ENCODE measurements at places on chromosomes 7 and 10.

DNA sequence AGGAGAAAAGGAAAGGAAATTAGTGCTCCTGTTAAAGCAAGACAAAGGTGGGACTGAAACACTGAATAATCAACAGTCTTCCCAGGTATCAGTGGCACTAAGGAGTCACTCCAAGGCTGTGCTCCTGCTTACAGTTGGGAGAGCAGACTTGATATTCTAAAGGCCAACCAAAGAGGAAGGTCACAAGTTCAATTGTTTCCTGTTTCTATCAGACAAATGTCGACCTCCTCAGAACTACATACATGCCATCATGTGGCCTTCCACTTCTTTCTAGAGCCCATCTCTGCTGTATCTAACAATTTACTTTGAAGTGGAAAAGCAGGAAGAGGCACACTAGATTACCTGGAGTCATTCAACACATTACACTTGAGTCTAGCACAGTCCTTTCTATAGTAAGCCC, 3.4 kb downstream of the ZNF239 start:
- no peak for DNase-seq

DNA sequence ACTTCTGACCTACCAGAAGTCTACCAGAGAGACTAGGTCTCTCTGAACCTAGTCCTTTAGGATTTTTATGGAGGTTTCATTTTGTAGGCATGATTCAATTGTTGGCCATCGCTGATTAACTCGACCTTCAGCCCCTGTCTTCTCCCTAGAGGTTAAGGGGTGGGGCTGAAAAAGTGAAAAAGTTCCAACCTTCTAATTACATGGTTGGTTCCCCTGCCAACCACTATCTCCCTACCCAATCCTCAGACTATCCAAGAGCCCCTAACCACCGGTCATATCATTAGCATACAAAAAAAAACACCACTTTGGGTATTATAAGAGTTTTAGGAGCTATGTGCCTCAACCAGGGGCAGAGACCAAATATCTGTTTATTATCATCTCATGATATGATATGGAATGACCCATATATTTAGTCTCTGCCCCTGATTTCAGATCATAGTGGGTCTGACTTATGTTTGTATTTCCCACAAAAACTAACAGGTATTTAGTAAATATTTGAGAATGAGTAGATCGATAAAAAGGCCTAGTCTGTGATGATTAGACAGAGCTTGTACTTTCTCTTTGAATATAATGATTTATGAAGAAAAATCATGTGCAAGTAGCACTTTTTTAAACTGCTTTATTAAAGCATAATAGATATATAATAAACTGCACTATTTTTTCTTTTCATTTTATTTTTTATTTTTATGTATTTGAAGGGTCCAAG, 35.8 kb downstream of the DNAJC9 start:
- DNase-seq, result no peak

DNA sequence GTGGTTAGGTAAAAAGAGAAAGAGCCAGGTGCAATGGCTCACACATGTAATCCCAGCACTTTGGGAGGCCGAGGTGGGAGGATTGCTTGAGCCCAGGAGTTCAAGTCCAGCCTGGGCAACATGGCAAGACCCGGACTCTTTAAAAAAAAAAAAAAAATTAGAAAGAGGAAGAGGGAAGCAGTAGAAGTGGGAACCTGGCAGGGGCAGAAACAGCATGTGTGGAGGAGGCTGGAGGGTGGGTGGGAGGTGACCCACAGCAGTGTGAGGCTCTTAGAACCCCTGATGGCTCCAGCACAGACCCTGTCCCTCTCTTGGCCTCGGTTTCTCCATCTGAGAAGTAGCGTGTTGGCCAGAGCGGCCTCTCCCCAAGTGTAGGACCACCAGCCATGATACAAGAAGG, 4.9 kb upstream of the CCL24 start:
- no peak for DNase-seq

GRCh38 chr7:157268540-157268939, 68.3 kb upstream of the DNAJB6 start:
- DNase-seq, result no peak

GRCh38 chr7:143407287-143408251, 1.1 kb downstream of the EPHA1 start:
- DNase-seq, result peak; percentile 48

GRCh38 chr10:125555743-125556142, 127.2 kb downstream of the TEX36 start:
- no peak for DNase-seq

GRCh38 chr10:59234816-59235429, 58.5 kb downstream of the PHYHIPL start:
- DNase-seq, result no peak
